RWPE1 (cell line): ENCODE measurements at places on chromosomes 16 and 17.

DNA sequence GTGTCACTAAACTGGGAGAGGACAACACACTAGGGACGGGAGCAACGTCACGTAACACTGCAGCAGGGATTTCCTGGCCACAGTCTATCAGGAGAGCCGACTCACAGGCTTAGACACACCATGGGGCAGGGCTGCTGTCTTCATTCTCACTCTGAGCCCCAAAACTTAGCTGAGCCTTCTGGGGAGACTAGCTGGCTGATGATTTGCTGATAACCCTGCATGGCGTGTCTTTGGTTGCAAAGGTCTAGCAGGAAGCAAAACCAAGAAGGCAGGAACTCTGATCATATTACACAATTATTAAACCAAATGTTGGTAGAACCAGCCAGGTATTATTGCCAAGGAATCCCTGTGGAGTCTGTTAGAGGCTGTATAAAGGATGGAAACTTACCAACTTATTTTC lies 345.0 kb downstream of the SLC39A11 start:
- no peak for DNase-seq

- DNase-seq, result no peak
Observed at GRCh38 chr17:48503747-48504146, 27.1 kb downstream of the HOXB1 start.

GRCh38 chr16:88610909-88611812 lies 27.2 kb upstream of the IL17C start:
- DNase-seq, result no peak

DNA sequence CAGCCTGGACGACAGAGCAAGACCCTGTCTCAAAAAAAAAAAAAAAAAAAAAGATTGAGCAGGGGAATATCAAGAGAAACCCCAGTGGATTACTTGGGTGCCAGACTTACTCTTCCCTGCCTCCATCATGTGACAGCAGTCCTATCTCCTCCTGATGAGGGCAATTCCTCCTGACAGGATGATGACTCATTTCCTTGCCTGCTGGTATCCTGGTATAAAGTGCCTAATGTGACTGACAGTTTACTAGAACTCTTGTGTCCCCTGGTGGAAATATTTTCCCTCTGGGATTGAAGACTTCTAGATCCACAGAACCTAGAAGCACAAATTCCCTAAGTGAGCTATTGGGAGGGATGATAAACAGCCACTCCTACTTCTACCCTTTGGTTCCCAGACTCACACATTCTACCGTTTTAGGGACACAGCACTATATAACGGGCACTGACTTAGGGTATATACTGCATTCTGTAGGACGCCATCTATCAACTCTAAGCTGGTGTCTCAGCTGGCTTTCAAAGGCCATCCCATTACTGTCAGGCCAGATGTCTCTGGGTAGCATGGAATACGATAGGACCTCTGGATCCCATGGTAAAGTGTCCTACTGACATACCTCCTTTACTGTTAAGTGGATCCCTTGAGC lies 114.6 kb upstream of the MED13 start:
- DNase-seq, result peak; percentile 87

DNA sequence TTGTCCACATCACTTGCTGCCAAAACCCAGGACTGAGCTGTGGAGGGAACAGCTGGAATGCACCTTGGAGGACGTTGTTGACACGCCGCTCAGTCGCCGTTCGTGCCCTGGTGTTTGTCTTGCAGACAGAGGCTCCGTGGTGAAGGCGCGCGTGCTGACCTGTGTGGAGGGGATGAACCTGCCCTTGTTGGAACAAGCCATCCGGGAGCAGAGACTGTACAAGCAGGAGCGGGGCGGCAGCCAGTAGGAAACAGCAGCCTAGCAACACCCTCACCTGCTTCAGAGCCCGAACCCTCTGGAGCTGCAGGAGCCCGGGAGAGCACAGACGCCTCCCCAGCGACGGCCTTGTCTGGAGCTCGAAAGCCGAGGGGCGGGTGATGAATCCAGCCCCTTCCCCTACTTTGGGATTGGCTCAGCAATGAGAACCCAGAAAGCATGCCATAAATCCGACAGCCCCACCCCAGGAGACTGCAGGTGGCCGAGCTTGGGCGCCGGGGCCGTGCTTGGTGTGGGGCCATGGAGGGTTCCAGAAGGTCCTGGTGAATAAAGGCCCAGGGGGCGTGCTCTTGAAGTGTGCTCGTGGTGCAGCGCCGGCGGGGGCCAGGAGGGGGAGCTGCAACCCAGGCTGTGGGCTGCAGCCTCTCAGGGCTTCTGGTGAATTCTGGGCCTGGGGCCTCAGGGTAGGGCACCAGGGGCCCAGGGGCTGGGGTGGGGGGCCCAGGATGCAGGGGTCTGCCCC lies 470 bp upstream of the CDK3 start:
- DNase-seq, result no peak

GRCh38 chr17:79747508-79748294 lies 17.0 kb downstream of the ENPP7 start:
- DNase-seq, result no peak

DNA sequence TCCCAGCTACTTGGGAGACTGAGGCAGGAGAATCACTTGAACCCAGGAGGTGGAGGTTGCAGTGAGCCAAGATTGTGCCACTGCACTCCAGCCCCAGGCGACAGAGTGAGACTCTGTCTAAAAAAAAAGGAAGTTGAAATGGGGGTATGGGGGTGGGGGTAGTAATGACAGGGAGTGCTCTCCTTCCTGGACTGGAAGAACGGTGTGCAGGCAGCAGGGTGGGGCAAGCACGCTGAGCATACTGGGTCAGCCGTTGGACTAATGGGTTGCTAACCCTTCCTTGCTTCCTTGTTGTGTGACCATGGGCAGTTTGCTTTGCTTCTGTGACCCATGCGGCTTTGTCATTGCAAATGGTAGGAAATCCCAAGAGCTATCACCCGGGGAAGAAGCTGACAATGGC lies 16.5 kb downstream of the KATNIP start:
- no peak for DNase-seq
